ENCODE measurements at places on chromosomes 6 and 20.
A peak's percentile ranks its signal among the peaks of the same experiment; 100 is the strongest.

DNA sequence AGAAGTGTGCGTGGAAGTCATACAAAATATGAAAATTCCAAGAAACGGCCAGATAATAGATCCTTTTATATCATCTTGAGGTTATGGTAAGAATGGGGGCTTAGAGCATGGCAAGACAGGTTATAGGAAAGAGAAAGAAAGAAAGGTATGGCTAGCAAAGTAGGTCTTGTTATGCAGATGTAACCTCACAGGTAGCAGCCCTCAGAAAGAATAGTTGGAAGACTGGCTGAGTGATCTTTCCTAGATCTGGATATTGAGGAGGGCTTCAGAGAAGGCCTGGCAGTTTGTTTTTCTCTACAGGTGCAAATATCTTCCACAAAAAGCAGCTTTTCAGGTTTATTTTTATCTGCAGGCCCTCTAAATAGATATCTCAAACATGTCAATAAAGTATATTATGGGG, 679.5 kb downstream of the KHDRBS2 start:
- no peak for DNase-seq

DNA sequence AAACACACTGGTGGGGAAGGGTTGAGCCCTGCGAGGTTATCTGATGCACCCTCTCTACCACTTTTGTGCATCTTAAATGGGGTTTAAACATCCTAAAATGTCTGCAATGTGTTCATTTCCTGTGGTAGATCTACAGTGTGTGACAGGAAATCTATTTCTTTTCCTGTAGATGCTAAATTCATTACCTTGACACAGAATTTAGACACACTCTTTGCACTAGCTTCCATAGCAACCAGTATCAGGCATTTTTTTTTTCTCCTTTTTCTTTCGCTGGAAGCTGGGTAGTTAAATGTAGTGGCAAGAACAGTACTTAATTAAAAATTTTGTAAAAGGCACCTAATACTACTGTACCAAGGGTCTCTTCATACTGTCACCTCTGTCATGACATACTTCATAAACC, 141.1 kb downstream of the RFPL4B start:
- DNase-seq = no peak

DNA sequence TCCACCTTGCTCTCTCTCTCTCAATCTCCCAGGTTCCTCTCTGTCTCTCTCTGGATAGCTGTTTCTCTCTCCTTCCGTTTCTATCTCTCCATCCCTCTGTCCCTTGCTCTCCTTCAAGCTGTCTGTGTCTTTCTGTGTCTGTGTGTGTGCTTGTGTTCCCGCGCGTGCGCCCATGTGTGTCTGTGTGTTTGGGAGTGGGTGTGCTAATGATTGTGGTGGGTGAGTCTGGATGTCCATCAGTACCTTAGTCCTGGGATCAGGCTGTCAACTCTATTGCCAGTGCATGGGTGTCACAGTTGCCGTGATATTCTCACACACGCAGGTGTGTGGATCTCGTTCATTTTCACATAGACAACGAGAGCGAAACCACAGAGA, 1380.6 kb upstream of the DEFB115 start:
- no peak for DNase-seq

- DNase-seq = no peak
Observed at GRCh38 chr20:57244627-57245214, 21.7 kb downstream of the BMP7 start.

DNA sequence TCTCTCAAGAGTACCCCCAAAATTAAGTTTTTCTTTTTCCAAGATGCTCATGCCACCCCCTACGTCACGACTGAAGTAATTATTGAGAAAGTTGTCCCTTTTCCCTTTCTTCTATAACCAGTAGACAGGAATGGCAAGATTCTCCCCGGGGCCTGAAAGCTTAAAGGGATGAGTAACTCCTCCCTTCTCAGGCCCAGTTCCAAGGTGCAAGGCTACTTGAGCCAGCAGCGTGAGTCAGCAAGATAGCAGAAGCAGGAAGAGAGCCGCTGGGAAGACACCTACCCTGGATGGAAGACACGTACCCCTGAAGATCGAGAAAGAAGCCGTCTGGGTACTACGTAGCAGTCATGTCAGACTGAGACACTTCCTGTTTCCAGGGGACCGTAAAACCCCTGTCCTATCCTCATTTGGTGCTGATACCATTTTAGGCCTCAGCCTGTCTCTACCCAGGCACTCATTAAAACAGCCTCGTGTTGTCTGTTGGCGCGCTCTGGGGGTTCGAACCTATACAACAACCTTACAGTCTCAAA, 241.0 kb downstream of the ADGRG6 start:
- DNase-seq = peak; percentile 97

GRCh38 chr20:62787866-62788265, 8.4 kb upstream of the MRGBP start:
- no peak for DNase-seq

DNA sequence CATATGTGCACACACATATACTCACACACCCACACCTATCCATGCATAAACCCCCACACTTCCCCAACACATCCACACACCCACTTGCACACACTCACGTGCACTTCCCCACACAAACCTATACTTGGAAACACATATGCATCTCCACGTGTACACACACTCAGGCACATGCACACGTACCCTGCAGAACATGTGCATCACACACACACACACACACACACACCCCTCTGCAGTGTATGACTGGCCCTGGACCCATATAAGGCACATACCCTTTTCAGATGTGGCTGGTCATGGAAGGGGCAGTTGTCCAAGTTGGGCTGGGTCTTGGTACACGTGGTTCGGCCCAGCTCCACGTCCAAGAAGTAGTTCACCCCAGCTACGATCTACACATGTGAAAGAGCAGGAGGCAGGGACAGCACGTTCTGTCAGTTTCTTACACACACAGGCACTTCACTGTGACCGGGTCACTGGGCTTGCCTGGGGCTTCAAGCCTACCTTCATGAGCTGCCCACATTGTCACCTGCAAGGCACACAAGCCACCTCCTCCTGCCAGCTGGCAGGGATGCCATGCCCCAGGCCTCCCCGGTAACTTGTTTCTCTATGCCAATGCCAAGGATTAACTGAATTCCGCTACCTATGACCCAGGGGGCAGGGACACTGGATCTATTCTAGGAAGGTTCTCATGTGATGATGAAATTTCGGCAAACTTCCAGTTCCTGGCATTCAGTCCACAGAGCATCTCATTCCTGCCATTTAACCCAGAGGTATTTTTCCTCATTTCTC, 2.6 kb downstream of the CST3 start:
- no peak for DNase-seq

DNA sequence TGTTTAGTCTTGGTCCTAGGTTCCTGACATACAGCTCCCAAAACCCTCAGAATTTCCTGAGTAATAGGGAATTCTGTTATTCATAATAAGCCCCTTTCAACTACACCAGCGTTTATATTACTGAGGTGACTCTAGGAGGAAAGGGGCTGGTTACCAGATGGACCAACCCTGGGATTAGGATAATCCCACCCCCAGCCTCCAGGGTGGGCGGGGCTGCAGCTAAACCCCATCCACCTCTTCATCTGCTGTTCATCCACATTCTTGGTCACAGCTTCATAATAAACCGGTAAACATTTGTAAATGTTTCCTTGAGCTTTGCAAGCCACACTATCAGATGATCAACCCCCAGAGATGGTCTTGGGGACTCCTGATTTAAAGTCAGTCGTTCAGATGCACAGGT, 38.3 kb downstream of the NINL start:
- no peak for DNase-seq

DNA sequence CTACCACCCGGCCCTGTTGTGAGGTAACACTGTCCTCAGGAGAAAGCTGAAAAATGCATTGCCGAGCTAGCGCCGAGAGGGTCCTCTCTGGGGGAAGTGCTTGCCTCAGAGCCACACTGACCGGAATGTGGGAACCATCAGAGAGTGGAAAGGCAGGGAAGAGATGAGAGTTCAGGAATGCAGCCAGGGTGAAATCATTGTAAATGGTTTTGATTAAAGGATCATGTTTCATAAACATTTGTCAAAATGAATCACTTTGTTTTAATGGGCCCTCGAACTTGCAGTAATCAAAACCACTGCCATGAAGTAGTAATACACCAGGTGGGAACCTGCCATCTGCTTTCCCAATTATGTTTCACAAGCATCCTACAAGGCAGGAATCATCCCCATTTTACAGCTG, 16.9 kb upstream of the IL17F start:
- peak; percentile 86 for DNase-seq

GRCh38 chr6:164107297-164107995, 692.9 kb downstream of the QKI start:
- peak; percentile 33 for DNase-seq

GRCh38 chr20:52783769-52784168, 188.4 kb upstream of the TSHZ2 start:
- peak; percentile 22 for DNase-seq

DNA sequence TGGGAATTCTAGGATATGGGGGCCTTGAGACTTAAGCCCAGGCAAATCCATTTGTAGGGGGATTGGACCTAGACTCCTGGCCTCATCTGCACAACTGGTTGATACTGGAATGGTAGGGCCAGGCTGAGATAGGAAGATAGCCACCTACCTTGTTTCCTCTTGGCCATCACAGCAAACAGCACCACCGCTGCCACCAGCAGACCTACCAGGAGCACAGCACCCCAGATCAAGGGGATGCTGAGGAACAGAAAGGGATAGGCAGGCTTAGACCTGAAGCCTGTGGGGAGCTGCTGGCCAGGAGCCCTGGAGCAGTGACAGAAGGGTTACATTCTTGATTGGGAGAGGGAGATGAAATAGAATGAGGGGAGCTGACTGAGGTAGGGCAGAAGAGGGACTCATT, 3.5 kb downstream of the TREML1 start:
- DNase-seq = no peak

GRCh38 chr6:79396625-79397024, 140.6 kb downstream of the LCA5 start:
- DNase-seq = no peak

DNA sequence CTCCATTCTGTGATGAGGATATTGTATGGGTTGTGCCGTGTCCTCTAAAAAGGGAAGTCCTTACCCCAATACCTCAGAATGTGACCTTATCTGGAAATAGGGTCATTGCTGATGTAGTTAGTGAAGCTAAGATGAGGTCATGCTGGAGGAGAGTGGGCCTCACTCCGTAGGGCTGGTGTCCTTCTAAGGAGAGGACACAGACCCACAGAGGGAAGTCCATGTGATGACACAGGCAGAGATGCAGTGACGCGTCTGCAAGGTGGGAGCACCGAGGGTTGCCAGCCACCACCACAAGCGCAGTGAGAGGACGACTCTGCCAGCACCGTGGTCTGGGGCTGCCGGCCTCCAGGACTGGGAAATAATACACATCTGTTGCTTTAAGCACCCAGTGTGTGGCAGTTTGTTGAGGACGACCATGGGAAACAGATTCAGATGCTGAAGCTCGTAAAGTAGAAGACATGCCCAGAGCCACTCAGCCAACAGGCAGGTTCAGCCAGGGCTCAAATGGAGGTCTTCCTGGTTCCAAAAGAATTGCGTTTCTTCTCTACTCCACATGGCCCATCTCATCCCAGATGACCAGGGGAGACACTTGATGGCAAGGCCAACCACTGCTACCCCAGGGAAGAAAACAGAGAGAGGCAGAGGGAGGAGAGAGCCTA, 59.2 kb upstream of the DUSP22 start:
- no peak for DNase-seq

DNA sequence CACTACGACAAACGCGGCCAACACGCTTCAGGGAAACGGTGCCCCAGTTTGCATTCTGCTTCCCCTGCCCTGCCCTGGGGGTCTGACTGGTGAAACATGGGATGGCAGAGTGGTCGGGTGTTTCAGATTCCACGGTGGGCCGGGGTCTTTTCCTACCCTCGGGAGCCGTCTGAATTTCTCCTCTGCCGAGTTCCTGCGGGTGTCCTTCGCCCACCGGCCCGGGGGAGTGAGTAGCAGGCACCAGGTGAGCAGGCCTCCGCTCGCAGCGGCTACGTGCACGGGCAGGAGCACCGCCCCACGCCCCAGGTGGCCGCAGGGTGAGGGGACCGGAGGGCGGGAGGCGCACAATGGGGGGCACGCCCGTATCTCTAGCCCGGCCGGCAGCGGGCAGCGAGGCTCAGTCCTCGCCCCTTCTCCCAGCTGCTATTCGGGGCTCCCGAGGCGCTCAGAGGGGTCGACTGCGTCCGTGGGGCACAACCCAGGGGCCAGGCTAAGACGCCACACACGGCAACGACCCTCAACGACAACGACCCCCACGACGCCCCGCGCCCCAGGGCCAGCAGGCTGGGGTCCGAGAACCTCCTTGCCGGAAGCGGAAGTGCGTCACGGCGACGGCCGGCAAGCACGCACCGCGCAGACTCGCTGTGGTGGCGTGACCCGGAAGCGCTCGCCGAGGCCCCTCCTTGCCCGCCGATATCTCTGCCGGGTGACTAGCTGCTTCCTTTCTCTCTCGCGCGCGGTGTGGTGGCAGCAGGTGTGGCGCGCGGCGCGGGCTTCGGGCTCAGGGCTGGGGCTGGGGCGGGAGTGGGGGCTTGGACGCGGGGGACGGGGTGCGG, at the start of gene RPS21:
Gene RPS21, plus strand, starts transcription at position 721 of the 836 bp plus-strand sequence. CDS start 236 bp downstream, outside the sequence.
- peak; percentile 94 for DNase-seq

GRCh38 chr6:167207527-167207926, 49.7 kb upstream of the GPR31 start:
- DNase-seq = no peak

DNA sequence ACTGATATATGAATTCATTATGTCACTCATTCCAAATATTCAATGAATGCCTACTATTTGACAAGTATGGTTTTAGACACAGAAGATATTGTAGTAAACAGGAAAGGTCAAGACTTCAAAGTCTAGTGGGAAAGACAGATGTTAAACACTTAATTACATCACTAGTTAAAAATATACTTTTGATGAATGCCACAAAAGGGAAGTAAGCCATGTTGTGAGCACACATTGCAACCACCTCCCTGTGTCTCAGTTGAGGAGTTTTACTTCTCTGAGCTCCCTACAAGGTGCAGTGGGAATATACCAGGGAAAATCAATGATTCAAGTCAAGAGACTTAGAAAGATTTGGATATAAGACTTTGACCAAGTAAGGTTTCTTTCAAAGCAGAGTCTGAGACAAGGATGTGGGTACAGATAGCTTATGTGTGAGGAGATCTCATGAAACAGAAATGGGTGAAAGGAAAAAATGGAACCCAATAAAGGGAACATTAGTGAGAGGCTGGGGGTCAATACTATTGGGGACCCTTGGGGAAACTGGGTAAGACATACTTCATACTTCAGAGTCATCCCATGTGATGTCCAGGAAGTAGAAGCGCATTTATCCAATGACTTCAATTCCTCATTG, 503.7 kb downstream of the KIF16B start:
- no peak for DNase-seq

DNA sequence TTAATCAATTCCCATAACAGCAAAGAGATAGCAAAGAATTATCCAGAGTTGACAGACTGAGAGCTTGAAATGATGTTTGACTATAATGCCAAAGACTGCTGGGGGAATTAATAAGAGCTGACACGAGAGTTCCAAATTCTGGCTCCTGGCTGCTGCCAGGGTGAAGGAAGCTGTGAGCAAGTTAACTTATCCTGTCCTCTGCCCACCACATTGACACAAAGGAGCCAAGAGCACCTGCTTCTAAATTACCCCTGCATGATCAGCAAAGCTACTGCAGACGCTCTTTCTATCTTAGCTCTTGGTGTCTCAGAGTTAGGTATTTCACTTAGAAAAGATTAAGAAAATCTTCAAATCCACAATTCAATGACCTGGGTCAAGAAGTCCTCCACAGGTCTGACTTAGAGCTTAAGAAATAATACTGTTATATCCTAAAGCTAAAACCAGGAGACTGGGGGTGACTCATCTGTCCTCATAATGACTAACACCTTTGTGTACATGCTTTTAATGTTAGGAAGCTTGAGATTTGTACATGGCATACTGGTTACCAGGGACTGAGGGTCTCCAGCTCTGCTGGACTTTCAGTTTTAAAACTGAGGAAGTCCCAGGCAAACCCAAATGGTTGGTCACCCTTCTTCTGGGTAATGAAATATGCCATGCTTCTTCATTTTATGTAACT, 13.2 kb upstream of the FRK start:
- DNase-seq = peak; percentile 87

GRCh38 chr6:128024046-128024445, 123.2 kb upstream of the THEMIS start:
- no peak for DNase-seq

All from M059J (cell line).